ENCODE measurements at places on chromosomes 4 and X. TPM values are rescaled to one million over a fixed set of nuclear protein-coding genes. Genes with fewer than 3 reads are reported as not detected.
A peak's percentile ranks its signal among the peaks of the same experiment; 100 is the strongest.

GRCh38 chr4:3851881-3852280 lies 85.7 kb downstream of the ADRA2C start:
- no peak overlapping the region for H3K4me3 ChIP-seq
- H3K4me1 ChIP-seq = no peaks in the 10 kb centered on the region
- no peaks in the 10 kb centered on the region for H3K27me3 ChIP-seq
- H3K36me3 ChIP-seq = no peaks in the 10 kb centered on the region
- no peak overlapping the region for H3K27ac ChIP-seq

DNA sequence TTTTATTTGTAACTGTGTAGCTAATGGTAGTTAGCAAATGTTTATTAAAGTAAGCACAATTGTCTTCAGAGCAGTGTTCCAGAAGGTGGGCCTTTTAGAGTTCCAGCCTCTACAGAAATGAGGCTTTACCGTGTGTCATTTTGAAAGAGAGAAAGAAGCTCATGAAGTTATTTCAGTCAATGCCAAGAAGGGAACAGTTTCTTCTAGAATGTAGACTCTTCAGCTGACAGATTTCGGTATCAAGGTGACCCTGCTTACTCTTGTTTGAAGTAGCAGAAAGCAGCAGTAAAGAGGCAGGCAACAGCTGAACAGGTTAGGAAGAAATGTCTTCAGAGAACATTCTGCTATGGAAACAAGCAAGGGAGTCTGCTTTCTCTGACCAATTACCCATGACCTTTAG lies 93.6 kb downstream of the TASL start:
- no peak overlapping the region for H3K4me3 ChIP-seq
- no peaks in the 10 kb centered on the region for H3K27me3 ChIP-seq
- H3K36me3 ChIP-seq = no peaks in the 10 kb centered on the region
- H3K27ac ChIP-seq = no peak overlapping the region
- DNase-seq = no peak

- H3K36me3 ChIP-seq = no peaks in the 10 kb centered on the region
These were observed 37.9 kb downstream of the RAP2C start for GRCh38 chrX:132181364-132181763.

The LRP2BP gene
- total RNA-seq = 0.50 TPM

The PAGE2 gene
- not detected for total RNA-seq

GRCh38 chr4:14096396-14096965 lies 469.0 kb upstream of the BOD1L1 start:
- H3K27me3 ChIP-seq = no peaks in the 10 kb centered on the region
- no peaks in the 10 kb centered on the region for H3K36me3 ChIP-seq
- no peak overlapping the region for H3K4me3 ChIP-seq

The IL3RA gene
- 5.0 TPM for total RNA-seq

GRCh38 chrX:68532831-68533533 lies 34.1 kb downstream of the YIPF6 start:
- no peaks in the 10 kb centered on the region for H3K4me1 ChIP-seq
- no peak overlapping the region for H3K27ac ChIP-seq
- no peaks in the 10 kb centered on the region for H3K27me3 ChIP-seq

DNA sequence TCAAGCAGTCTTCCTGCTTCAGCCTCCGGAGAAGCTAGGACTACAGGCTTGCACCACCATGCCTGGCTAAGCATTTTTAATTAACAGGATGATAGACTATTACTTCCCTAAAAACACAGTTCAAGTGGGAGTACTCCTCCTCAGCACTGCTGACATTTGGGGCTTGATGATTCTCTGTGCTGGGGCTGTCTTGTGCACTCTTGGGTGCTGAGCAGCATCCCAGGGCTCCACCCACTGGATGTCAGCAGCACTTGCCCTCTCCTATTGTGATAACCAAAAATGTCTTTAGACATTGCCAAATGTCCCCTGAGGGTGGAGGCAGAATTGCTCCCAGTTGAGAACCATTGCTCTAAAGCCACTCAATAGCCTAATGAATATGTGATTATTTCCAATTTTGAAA lies 60.4 kb downstream of the CLCN4 start:
- DNase-seq = no peak
- H3K27ac ChIP-seq = no peak overlapping the region
- no peaks in the 10 kb centered on the region for H3K36me3 ChIP-seq
- H3K27me3 ChIP-seq = no peaks in the 10 kb centered on the region

The CORIN gene
- total RNA-seq = 1.2 TPM

DNA sequence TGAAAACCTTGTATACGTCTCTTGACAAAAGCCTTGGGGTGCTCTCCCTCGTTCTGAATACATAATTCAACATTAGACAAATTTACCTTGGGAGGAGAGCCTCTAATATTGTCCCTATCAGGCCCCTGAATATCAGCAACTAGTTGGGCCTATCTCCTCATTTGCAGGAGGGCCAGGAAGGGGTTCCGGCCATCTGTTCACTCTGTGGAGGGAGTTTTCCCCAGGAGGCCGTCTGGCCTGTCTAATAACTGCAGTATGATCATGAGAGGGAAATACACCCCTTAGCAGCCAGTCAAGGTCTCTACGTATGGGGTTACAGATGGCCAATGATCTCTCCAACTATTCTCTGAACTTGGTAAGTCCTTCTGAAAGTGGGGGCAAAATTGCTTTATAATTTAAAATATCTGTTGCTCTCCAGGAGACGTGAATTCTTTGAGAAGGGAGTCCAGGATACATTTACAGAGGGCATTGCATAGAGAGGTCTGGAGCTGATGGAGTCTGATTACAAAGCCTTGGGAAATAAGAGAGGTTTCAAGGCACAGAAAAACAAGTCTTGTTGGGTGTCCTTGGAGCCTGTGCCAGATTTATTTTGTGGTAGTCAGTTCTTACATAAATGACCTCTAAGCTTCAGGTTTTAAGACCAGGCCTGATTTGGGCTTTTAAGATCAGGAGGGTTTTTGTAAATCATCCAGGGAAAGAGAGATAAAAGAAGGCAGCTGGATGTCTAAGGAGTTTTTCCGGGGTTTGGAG lies 48.2 kb upstream of the UXT start:
- H3K36me3 ChIP-seq = no peaks in the 10 kb centered on the region
- DNase-seq = no peak
- no peak overlapping the region for H3K27ac ChIP-seq
- no peaks in the 10 kb centered on the region for H3K4me1 ChIP-seq
- no peak overlapping the region for H3K4me3 ChIP-seq
- H3K27me3 ChIP-seq = no peaks in the 10 kb centered on the region

The REELD1 gene
- total RNA-seq = not detected

GRCh38 chr4:179836179-179837075 lies 2394.2 kb upstream of the AGA start:
- no peaks in the 10 kb centered on the region for H3K36me3 ChIP-seq
- no peaks in the 10 kb centered on the region for H3K4me1 ChIP-seq
- H3K27me3 ChIP-seq = no peaks in the 10 kb centered on the region
- DNase-seq = no peak

- peak overlapping the region; percentile 70 for H3K4me3 ChIP-seq
- peaks cover 8% of the 10 kb centered on the region for H3K36me3 ChIP-seq
- no peaks in the 10 kb centered on the region for H3K27me3 ChIP-seq
- DNase-seq = no peak
- H3K27ac ChIP-seq = no peak overlapping the region
- H3K4me1 ChIP-seq = peaks cover 30% of the 10 kb centered on the region
These were observed 1.2 kb upstream of the TMEM33 start for GRCh38 chr4:41933997-41934503.

DNA sequence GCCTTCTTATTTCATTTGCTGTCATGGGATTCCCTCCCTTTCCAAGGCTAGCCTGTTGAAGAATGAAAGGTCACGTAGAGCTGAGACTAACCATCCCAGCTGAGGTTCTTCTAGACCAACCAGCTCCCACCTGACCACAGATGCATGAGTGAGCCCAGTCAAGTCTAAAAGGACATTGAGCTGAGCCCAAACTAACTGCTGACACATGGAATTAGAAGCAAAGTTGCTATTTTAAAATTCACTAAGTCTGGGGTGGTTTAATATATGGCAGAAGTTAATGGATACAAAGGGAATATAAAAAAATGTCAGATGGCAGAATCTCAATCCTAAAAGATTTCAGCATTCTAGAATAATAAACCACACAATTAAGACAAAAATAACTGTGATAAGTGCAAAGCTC lies 118.9 kb upstream of the RASGEF1B start:
- no peak overlapping the region for H3K4me3 ChIP-seq
- DNase-seq = no peak
- H3K4me1 ChIP-seq = peaks cover 7% of the 10 kb centered on the region
- no peaks in the 10 kb centered on the region for H3K27me3 ChIP-seq
- H3K36me3 ChIP-seq = no peaks in the 10 kb centered on the region
- no peak overlapping the region for H3K27ac ChIP-seq

The RNF175 gene
- total RNA-seq = 1.4 TPM

Measured in esophagus muscularis mucosa (tissue), 4 donors.